Body of pancreas (tissue), 4 donors: ENCODE measurements at places on chromosomes 11 and 22.
A peak's percentile ranks its signal among the peaks of the same experiment; 100 is the strongest.

DNA sequence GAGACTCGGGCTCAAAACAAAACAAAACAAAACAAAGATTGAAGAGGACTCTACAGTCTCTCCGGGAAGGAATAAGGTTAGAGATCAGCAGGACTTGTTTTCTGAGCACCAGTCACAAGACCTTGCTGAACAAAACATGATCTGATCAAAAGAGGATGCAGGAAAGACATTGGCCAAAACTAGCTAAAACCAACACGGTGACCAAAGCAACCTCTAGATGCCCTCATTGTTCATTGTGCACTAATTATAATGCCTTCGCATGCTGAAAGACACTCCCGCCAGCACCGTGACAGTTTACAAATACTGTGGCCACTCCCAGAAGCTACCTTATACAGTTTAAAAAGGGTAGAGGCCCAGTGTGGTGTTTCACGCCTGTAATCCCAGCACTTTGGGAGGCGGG is 15.7 kb upstream of the CHKA start:
- H3K27me3 ChIP-seq: no peaks in the 10 kb centered on the region
- DNase-seq: no peak
- H3K4me1 ChIP-seq: peaks cover 43% of the 10 kb centered on the region
- no peak overlapping the region for H3K4me3 ChIP-seq
- no peak overlapping the region for H3K27ac ChIP-seq
- no peaks in the 10 kb centered on the region for H3K36me3 ChIP-seq

GRCh38 chr11:2366276-2366675 is 10.8 kb upstream of the CD81 start:
- H3K4me1 ChIP-seq: peaks cover 6% of the 10 kb centered on the region
- no peak overlapping the region for H3K27ac ChIP-seq
- DNase-seq: no peak
- no peaks in the 10 kb centered on the region for H3K36me3 ChIP-seq
- H3K27me3 ChIP-seq: no peaks in the 10 kb centered on the region

DNA sequence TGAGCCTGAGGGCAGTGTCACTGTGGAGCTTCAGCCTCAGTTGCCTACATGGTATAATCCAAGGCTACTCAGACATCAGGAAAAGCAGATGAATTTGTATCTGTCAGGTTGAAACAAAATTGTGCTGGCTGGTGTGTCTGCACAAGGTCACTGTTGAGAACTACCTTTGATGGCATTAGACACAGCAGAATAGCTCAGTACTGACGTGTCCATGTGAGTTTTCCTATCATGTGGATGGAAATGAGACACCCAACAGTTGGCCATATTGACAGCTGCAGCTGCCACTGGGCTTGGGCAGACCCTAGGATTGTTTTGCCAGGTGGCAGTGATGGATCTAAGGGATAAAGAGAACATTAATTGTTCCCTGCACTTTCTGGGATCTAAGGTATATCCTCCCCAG is 15.8 kb downstream of the CCDC134 start:
- no peaks in the 10 kb centered on the region for H3K27me3 ChIP-seq
- H3K4me3 ChIP-seq: no peak overlapping the region
- no peak overlapping the region for H3K27ac ChIP-seq
- DNase-seq: no peak

DNA sequence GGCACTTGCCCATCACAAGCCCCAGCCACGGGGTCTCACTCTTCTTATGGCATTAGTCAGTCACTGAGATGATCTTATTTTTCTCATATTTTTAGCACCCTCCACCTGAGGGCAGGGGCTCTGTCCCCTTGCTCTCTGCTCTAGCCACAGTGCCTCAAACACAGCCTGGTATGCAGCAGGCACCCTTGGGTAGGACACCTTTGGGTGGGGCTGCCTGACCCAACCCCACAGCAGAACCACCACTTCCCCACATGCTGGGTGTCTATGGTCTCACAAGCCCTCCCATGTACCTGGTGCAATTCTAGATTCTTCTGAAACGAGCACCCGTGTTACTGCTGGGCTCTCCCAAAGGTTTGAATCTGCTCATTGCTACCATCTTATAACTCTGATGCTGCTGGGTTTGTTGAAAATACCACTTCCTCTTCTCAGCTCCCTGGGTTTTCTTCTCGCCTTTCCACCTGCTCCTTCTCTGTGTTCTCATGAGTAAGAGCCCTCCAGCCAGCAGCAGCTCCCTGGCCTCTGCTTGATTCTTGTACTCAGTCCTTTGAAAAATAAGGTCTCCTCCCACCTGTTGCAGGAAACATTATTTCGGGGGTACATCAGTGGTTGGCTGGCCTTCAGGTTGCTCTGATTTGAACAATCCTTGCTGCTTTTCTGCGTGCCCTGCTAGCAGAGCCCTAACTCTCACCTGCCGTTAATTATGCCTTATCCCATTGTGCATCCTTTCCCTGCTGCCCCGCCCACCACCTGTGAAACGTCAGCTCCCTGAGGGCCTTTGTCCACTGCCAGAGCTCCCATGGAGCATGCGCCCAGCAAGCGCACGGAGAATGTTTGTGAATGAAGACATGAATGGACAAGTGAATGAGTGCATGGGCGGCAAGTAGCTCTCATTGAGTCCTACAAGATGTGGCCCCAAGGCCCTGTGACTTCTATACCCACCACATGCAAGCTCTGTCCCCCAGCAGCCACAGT is 1181.6 kb downstream of the TBC1D22A start:
- H3K4me1 ChIP-seq: no peaks in the 10 kb centered on the region
- H3K27me3 ChIP-seq: no peaks in the 10 kb centered on the region
- DNase-seq: no peak
- no peak overlapping the region for H3K27ac ChIP-seq

DNA sequence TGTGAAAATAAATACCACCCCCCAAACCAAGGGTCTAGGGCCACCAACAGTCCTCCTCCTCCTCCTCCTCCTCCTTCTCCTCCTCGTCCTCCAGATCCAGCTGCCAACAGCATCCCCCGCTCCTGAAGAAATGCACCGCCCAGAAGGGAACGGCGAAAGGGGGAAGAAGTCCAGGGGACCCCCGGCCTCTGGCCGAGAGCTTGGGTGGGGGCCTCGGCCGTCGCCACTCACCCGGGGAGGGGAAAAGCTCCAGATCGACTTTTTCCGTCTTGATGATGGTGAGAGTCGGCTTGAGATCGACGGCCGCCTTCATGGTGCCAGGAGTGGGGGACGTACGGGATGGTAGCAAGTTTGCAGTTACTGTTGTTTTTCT is 65.7 kb downstream of the ETS1 start:
- DNase-seq: no peak
- H3K27ac ChIP-seq: peak overlapping the region; percentile 87
- peaks cover 63% of the 10 kb centered on the region for H3K4me1 ChIP-seq
- peak overlapping the region; percentile 67 for H3K4me3 ChIP-seq

DNA sequence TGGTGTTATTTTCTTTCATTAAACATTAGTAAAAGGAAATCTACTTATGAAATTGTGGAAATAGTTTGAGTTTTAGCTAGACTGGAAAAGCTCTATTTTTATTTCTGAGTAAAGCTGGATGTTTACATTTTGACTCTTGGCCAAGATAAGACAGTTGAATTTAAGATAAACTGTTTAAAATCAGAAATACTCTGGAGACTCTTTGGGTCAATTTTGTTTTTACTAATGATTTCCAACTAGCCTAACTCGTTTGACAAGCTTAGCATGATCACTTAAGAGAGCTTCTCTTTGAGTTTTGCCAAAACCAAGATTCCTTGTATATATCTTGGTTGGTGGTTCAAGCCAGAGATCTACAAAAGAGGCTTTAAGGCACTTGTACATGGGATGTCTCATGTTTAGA is 724.8 kb upstream of the LUZP2 start:
- no peaks in the 10 kb centered on the region for H3K27me3 ChIP-seq
- no peaks in the 10 kb centered on the region for H3K36me3 ChIP-seq
- H3K4me1 ChIP-seq: no peaks in the 10 kb centered on the region
- DNase-seq: no peak

GRCh38 chr11:123419731-123420452 is 10.2 kb upstream of the GRAMD1B start:
- no peak overlapping the region for H3K27ac ChIP-seq
- no peak for DNase-seq
- H3K36me3 ChIP-seq: no peaks in the 10 kb centered on the region
- no peak overlapping the region for H3K4me3 ChIP-seq
- H3K4me1 ChIP-seq: no peaks in the 10 kb centered on the region

DNA sequence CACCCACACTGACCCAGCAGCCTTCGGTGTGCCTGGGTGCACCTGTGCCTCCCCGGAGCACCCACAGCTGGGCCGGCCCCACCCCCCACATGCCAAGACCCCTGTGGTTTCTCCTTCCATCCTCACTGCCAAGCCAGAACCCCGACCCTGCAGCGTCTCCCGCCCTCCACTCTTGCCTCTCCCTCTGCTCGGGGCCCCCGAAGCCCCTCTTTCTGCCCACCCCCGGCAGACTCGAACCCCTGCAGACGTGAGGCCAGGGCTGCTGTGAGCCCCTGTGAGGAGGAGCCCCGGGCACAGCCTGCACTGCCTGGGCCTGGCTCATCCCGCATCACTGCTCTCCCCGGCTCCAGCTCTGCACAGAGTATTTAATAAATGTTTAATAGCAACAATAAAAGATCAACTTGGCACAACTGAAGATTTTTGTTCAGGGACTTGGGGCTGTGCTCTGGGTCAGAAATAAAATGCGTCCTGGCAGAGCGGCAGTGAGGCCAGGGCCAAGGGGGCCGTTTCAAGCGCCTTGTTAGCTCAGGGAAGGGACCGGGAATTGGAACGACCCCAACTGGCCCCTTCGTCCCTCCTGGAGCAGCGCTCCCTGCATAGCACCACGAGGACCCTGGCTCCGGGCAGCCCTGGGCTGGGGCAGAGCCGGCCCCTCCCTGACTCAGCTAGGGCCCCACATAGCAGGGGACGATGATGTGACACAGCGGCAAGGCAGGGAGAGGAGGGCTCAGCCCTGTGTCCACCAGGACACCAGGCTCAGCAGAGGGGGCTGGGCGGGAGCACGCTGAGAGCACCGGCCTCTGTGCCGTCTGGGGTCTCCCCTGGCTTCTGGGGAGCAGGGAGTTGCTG is 520.8 kb downstream of the BRD1 start:
- no peak overlapping the region for H3K4me3 ChIP-seq
- H3K36me3 ChIP-seq: no peaks in the 10 kb centered on the region
- DNase-seq: peak; percentile 6
- H3K4me1 ChIP-seq: peaks cover 5% of the 10 kb centered on the region
- H3K27ac ChIP-seq: no peak overlapping the region
